ENCODE measurements at places on chromosomes 4 and X.

- no peak for DNase-seq
Observed at GRCh38 chrX:21989384-21989783, 42.7 kb upstream of the PHEX start.

- DNase-seq = no peak
Observed at GRCh38 chr4:125594056-125594602, 279.4 kb downstream of the FAT4 start.

- no peak for DNase-seq
Observed at GRCh38 chrX:8748855-8749254, 16.9 kb upstream of the ANOS1 start.

DNA sequence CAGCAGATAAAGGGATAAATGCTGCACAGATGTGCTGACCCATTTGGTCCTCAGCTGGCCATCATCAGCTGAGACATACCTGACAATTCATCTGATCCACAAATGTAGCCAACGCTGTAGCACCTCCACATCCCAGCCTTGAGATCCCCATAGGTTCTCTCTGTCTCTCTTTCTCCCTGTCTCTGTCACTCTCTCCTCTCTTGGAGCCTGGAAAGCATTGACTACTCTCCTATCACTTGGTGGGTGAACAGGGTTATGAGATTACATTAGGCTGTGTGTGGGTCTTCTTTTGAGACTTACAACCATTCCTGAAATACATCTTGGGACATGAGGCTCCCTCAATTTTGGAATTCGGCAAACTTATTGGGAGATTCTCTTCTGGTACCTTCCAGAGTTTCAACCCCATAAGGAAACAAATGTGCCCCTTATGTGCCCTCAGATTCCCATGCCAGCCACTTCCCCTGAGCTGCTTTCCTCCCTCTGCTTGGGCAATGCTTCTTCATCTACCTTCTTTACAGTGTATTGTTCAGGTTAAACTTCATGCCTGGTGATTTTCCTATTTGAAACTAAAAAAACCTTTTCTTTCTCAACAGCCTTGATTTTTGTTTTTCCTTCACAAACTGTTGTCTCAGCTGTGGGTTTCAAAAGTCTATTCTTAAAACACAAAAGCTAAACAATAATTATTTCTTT lies 29.1 kb upstream of the FGF2 start:
- DNase-seq = no peak

- no peak for DNase-seq
Observed at GRCh38 chrX:152926279-152926678, 28.4 kb downstream of the ZNF185 start.

- no peak for DNase-seq
Observed at GRCh38 chr4:82774711-82775171, 23.9 kb downstream of the SCD5 start.

GRCh38 chr4:144818136-144818535 lies 172.2 kb downstream of the HHIP start:
- no peak for DNase-seq

GRCh38 chr4:86835677-86836076 lies 13.5 kb downstream of the SLC10A6 start:
- no peak for DNase-seq

- DNase-seq = no peak
Observed at GRCh38 chr4:8643986-8644385, 51.4 kb downstream of the CPZ start.

- DNase-seq = no peak
Observed at GRCh38 chrX:149497626-149498025, 7.5 kb downstream of the IDS start.

- no peak for DNase-seq
Observed at GRCh38 chrX:320126-320783, 1.7 kb upstream of the GTPBP6 start.

- DNase-seq = no peak
Observed at GRCh38 chrX:154441984-154442707, 1.8 kb upstream of the FAM50A start.

- DNase-seq = no peak
Observed at GRCh38 chr4:123783151-123783790, 386.7 kb downstream of the SPRY1 start.

DNA sequence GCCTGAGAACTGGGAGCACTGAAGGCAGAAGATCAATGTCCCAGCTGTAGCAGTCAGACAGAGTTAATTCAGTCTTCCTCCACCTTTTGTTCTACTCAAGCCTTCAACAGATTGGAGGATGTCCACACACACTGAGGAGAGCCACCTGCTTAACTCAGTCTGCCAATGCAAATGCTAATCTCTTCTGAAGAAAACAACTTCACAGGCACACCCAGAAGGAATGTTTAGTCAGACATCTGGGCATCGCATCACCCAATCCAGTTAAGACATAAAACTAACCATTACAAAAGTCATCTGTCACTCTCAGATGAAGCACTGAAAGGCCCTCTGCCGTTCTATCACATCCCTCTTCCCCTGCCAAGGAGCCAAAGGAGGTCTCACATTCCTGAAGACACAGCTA lies 173.7 kb downstream of the CENPC start:
- no peak for DNase-seq

DNA sequence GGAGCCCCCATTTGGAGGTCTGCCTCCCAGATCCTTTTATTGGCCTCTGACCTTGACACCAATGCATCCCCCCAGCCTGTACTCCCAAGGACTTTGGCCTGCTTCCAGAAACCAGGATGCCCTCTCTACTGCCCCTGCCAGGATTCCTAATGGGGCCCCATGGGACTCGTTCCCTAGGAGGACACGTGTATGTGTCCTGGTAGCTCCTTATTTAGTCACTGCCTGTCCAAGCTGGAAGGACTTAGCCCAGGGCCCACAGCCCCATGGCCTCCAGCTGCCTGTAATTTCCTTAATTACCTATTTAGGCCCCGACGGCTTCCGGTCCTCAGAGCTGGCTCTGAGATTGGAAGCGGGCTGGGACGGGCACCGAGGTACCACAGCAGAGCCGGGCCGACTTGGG lies 9.4 kb downstream of the ATP2B3 start:
- no peak for DNase-seq

DNA sequence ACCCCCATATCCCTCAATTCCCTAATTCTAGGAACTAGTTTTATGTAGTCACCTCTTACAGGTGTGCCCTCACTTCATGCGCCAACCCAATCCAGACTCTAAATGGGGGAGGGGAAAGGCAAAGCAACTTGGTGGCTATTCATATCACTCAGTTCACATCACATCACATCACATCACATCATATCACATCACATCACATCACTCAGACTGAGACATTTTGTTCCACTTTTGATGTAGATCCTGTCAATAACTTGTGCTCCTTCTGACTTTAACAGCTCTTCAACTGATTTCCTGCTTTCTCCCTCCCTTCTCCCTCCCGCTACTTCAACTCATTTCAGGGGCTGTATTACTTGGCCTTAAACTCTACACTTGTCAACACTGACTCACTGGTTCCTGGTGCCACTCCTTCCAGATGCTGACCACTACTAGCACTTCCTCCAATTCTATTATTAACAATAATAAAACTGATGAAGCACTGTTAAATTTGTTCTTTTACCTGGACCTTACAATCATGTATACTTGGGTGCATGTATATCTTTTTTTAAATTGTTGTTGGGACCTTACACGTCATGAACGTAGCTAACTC lies 29.1 kb upstream of the PLS3 start:
- no peak for DNase-seq

GRCh38 chrX:41875142-41875541 lies 48.2 kb downstream of the CASK start:
- DNase-seq = no peak

- DNase-seq = no peak
Observed at GRCh38 chr4:59387759-59388758, 1812.1 kb upstream of the ADGRL3 start.

DNA sequence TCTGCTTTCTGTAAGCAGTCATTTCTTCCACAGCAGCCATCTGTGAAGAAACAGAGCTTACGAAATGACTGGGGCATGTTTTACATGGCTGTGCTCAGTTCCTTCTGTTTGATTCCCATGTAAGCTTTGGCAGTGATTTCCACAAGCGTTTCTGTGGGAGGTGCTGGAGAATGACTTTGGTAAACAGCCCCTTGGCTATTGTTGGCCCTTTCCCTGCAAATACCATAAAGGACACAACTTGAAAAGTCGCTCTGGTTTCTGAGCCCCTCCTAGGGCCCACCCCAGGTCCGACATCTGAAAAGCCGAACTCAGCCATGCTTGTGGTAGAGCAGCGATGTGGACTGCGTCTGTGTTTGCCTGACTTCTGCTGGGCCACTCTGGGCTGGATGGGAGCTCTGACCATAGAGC lies 3.7 kb downstream of the LIMCH1 start:
- no peak for DNase-seq

- no peak for DNase-seq
Observed at GRCh38 chrX:103549916-103550315, 30.6 kb upstream of the RAB40A start.

- no peak for DNase-seq
Observed at GRCh38 chr4:26356081-26356501, 35.3 kb downstream of the RBPJ start.

GRCh38 chrX:152925835-152926234 lies 28.0 kb downstream of the ZNF185 start:
- DNase-seq = no peak

DNA sequence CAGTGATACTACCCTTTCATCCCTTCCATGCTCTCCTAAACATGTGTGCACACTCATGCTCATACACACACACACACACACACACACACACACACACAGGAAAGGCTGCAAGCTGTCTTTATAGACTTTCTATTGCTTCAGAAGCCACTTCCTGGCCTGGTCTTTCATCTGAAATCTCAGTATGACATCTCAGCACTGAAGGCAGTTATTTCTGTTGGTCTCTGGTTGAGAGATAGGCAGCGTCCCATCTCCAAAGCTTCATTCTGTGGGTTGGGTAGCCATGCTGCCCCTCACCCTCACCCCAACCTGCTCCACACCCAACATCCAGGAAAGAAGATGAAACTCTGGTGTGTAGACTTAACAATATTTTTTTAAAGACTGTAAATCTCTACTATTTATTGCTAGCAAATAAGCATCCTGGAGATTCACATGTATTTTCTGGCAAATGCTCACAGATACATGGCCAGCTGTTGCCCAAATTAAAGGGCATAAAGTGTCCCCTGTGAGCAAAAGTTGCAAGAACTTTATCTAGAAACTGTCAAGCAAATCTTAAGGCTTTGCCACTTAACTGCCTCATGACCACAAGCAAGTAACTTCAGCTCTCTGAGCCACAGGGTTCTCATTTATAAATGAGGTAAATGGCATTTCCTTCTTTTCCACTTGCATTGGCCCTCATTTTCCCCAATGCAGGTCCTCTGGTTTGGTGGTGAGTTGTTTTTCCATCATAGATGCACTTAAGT lies 189.8 kb upstream of the AFF2 start:
- no peak for DNase-seq

DNA sequence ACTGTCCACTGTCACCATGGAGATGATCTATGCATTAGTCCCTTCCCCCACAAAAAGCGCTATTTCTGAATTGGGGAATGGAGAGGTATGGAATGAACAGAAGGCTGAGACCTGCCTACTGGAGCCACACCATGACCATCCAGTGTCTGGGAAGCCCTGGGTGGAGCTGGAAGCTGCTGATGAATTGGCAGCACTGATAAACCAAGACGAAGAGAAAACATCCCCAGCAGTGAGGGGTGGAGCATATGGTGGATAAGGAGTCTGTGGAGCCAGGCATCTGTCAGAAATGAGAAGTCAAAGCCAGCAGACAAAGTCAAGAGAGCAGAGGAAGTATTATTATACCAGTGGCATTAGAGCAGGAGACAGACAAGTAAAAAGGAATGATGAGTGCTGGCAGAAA lies 13.2 kb downstream of the CC2D2A start:
- DNase-seq = no peak

DNA sequence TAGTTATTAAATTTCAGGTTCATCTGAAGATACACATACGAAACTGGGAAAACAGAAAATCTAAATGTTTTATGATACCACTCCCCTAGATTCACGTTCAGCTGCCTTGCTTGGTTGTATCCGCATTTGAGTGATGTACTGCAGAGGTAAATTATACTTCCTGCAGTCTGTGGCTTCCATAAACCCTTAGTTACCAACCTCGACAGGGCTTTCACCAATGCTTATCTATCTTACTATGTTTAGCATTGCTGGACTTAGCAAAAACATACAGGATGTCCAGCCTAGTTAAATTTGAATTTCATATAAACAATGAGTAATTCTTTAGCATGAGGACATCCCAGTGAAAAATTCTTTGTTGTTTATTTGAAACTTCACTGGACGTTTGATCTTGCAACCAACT lies 108.8 kb downstream of the TMA16 start:
- no peak for DNase-seq

- DNase-seq = no peak
Observed at GRCh38 chr4:16265820-16266219, 39.5 kb upstream of the TAPT1 start.

DNA sequence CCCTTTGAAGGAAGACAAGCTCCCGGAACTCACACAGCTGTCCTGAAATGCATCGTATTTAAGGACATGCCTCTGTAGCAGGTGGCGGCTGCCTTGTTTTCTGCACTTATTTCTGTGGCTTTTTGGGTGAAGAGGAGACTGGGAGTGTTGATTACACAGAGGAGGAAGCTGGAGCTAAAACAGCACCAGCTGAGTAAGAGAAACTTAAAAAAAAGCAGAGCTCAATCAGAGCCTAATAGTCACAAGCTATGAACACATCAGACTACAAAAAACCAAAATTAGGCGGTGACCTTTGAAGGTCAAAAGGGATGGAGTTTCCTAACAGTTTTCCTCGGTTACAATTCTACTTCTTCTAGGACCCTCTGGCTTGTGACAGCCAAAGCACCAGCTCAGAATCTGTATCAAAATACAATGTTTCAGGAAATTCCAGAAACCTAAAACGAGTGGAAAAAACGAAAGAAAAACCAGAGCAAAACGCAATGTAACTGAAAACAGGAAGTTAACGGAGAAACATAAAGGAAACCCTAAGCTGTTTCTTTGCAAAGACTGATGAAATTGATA lies 13.5 kb downstream of the PRKX start:
- DNase-seq = no peak

- no peak for DNase-seq
Observed at GRCh38 chrX:39601231-39602177, 496.3 kb downstream of the BCOR start.

GRCh38 chrX:131783555-131784308 lies 239.4 kb upstream of the STK26 start:
- DNase-seq = no peak

- no peak for DNase-seq
Observed at GRCh38 chrX:24963823-24964222, 51.9 kb downstream of the ARX start.

- DNase-seq = no peak
Observed at GRCh38 chrX:133482056-133482952, 67.0 kb upstream of the GPC4 start.

GRCh38 chrX:77442728-77443127 lies 4.5 kb upstream of the FGF16 start:
- no peak for DNase-seq

DNA sequence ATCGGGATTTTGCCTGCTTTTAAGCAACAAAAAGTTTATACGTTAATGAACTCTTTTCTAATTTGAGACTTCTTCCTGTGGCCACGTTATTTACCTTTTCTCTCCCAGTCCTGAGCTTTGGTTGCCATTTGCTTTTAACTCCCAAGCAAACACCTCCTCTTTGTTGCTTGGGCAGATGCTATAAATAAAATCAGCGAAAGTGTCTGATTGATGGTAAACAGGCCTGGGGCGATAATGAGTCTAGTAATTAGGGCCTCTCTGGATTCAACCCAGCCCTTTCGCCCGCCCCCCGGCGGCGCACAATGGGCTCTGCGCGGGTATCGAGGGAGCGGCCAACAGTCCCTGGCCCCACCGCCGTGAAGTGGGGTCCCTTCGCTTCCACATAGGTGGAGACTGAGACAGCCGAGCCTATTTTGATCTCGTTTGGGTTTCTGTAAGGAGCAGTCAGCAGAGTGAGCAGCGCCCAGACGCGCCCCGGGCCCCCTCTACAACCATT lies 790 bp downstream of the CLGN start:
- no peak for DNase-seq
